Stimulated activated CD4-positive, alpha-beta T cell treated with anti-CD3 and anti-CD28 coated beads, TNF-alpha, amount 100 ng/mL, for 48 hours (primary cell): ENCODE measurements at places on chromosomes 3 and 15.
A peak's percentile ranks its signal among the peaks of the same experiment; 100 is the strongest.

DNA sequence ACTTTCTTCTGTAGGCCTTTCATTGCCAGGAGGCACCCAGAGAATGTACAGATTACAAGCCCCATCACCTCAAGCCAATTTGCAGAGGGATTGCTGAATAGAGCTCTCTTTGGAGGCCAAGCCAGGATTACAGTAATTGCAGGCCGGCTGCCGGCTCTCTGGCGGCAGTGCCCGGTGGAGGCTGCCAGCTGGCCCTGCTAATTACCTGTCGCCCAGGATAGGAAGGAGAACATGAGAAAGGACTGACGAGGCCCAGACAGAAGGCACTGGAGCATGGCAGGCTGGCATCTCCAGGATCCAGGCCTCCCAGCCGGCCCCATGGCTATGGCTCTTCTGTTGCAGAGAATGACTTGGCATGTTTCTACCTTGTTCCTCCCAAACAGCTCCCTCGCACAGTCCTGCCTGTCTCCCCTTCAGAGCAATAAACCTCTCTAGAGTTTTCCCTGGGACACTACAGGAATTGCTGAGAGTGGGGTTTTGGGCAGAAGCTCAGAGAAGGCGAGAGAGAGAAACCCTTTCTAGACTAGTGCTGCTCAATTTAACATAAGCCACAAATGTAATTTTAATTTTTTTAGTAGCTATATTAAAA, 273.6 kb upstream of the PROK2 start:
- DNase-seq = no peak

GRCh38 chr15:68638953-68639515, 60.2 kb downstream of the CORO2B start:
- no peak for DNase-seq

GRCh38 chr15:92954578-92954977, 54.5 kb downstream of the CHD2 start:
- no peak for DNase-seq

GRCh38 chr3:146536681-146537080, 7.7 kb downstream of the PLSCR1 start:
- no peak for DNase-seq

GRCh38 chr3:126288314-126288713, 68.9 kb downstream of the KLF15 start:
- no peak for DNase-seq

DNA sequence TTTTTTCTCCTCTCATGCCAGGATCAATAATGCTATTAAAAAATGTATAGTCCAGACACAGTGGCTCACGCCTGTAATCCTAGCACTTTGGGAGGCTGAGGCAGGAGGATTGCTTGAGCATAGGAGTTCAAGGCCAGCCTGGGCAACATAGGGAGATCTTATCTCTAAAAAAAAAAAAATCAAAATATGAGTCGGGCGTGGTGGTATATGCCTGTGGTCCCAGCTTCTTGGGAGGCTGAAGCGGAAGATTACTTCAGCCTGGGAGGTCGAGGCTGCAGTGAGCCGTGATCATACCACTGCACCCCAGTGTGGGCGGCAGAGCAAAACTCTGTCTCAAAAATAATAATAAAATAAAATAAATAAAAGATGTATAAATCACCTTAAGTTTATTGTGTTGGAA, 75.4 kb downstream of the WWTR1 start:
- no peak for DNase-seq

- DNase-seq = no peak
Observed at GRCh38 chr3:184241447-184242296, 7.1 kb downstream of the ALG3 start.

GRCh38 chr3:100560426-100560825, 49.0 kb upstream of the ADGRG7 start:
- DNase-seq = no peak

DNA sequence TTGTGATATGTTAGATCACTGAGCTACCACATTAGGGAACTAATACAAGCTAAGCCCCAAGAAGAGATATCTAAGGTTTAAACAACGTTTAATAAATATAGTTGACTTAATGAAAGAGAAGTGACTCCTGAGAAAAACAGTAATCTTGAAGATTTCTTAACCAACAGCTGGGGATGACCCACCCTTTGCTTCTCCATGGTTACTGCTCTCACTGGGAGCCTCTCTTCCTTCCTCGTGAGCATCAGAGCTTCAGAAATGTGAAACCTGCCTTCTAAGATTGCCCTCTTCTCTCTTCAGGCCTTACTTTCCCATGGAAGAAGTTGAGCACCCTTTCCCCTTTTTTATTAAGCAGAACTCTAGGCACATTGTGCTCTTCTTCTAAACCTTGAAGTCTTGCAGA, 132.2 kb upstream of the NR2E3 start:
- no peak for DNase-seq

DNA sequence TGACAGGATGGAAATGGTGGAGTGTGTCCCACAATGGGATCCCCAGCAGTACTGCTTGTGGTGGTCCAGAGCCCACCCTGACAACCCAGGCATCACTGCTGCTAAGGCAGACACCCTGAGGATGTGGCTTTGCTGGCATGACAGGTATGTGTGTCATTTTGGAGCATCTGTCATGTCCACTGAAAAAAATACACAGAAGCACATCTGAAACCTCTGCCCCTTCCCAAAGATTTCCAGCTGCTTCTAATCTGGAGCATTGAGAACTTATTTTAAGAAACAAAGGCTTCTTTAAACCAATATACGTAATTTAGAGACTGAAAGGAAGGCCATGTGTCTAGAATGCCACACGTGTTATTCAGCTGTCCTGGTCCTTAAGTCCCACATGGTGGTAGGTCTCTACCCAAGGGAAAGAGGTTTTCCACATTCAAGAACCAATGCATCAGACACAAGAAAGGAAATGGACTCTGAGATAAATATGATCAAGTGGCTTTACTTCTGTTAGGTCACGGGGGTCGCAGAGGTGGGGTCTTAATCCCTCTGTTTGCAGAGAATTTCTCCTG, 88.3 kb downstream of the PDZRN3 start:
- DNase-seq = no peak

DNA sequence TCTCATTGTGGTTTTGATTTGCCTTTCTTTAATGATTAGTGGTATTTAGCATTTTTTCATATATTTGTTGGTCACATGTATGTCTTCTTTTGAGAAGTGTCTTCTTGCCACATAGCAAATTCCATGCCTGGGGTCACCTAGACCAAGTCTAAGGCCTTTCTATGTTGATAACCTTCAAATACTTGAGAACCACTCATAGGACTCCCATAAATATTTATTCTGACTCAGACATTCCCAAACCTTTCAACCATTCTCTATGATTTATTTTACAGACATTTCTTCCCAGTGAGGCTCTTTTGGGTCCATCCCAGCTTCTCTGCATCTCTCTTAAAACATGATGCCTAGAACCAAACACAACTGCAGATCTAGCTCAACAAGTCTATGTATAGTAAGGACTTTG, 69.2 kb downstream of the ATP8B4 start:
- DNase-seq = no peak

- no peak for DNase-seq
Observed at GRCh38 chr3:127799476-127800222, 22.7 kb downstream of the MGLL start.

- no peak for DNase-seq
Observed at GRCh38 chr15:39835550-39835949, 52.9 kb upstream of the FSIP1 start.

DNA sequence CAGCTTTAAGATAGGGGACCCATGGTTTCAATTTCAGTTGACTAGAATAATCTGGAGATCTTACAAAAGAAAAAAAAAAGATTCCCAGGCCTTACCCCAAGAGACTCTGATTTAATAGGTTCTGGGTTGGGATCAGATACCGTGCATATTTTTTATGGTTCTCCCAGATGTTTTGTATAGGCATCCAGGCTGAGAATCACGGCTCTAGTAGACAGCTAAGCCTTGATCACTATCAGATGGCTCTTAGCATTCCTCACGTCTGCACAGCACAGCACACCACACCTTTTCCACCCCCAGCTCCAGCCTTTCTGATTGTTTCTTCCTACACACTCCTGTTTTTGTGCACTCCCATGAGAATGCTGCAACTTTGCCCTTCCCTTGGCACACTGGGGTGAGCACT, 40.8 kb downstream of the TMEM45A start:
- no peak for DNase-seq

- no peak for DNase-seq
Observed at GRCh38 chr15:92000709-92001108, 147.2 kb downstream of the SLCO3A1 start.

DNA sequence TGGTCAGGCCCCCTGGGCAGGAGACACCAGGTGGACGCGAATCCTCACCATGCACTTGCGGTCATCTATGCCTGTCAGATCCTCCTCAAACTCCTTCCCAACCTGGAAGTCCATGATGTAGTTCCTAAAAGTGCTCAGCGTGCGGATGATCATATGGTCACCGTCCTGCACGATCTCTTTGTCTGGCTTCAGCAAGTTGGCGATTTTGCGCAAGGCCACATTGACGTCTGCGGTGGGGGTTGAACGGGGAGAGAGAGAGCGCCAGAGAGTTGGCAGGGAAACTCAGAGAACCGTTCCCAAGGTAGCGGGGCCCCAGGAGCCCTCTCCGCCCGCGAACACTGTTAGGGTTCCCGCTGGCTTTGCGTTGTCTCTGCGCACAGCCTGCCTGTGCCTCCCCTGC, 809 bp downstream of the RBP1 start:
- no peak for DNase-seq

DNA sequence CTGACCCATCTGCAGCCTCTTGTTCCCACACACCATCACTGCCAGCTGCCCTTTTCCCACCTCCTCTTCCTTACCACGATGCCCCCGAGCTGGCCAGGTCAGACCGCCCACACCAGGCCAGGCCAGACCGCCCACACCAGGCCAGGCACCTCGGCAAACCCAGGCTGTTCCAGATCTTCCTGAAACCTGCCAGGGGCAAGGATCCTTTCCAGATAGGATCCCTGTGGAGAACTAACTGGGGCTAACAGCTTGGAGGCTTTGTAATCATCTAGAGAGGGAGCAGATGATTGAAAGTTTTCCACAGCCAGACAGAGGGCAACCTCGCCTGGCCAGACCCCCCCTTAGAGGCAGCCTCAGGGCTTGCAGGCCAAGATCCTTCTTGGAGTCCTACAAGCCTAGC, 287.3 kb upstream of the TLE3 start:
- no peak for DNase-seq

- DNase-seq = no peak
Observed at GRCh38 chr15:41258750-41259471, 27.8 kb downstream of the CHP1 start.

GRCh38 chr15:58383876-58384275, 47.9 kb upstream of the LIPC start:
- peak; percentile 29 for DNase-seq

GRCh38 chr3:165406425-165406824, 210.2 kb upstream of the SLITRK3 start:
- no peak for DNase-seq

DNA sequence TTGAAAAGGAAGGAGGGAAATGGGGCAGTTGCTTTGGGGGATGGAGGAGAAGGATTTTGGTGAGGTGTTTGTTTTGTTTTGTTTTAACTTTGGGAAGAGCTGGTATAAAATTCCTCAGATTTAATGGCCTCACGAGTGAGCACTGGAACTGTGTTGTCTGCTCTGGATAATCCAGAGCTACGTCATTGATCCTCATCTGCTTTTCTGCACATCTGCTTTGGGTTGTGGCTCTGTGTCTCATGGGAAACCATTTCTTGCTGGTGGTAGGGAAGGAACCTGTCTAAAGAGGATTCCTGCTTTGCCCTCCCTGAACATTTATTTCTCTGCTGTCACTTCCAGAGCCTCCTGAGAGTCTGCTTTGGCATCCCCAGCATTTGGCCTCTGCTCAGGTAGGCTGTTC, 3.1 kb downstream of the SNRK start:
- DNase-seq = no peak

DNA sequence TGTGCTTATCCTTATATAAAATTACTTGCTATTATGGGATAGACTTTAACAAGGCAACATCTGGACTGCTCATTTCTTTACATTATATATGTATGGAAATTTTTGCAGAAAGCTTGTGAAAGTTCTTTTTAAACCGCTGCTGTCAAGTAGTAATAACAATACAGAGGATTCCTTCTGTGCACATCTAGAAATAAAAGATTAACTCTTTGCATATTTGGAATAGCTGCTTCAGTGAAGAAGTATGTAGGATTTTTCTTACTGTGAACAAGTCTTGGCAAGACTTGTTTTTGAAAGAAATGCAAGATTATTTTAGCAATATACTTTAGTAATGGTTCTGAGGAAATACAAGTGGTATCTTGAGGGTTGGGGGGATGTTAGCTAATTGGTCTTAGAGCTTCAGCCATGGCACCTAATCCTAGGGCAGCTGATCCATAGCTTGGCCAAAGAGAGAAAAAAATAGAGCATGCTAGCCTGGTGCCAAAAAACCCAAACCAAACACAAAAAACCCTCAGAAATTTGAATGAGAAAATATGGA, 4.3 kb downstream of the PRKCI start:
- no peak for DNase-seq

GRCh38 chr3:126488185-126488584, 12.5 kb upstream of the ZXDC start:
- DNase-seq = no peak

DNA sequence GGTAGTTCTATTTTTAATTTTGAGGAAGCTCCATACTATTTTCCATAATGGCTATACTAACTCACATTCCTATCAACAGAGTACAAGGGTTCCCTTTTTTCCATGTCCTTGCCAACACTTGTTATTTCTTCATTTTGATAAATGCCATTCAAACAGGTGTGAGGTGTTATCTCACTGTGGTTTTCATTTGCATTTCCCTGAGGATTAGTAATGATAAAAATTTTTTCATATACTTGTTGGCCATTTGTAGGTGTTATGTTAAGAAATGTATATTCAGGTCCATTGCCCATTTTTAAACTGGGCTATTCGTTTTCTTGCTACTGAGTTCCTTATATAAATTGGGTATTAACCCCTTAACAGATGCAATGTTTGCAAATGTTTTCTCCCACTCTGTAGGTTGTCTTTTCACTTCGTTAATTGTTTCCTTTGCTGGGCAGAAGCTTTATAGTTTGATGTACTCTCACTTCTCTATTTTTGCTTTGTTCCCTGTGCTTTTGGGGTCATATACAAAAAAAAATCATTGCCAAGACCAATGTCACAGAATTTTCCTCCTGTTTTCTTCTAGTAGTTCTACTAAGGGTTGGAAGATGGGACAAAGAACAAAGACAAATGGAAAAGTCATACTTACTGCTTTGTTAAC, 11.0 kb upstream of the VPS39 start:
- DNase-seq = no peak
